ENCODE measurements at places on chromosomes 12 and 14.

- DNase-seq, result no peak
Measured at GRCh38 chr12:105214148-105214547, 21.8 kb downstream of the APPL2 start.

GRCh38 chr12:27824126-27824842, 44.2 kb upstream of the MANSC4 start:
- no peak for DNase-seq

DNA sequence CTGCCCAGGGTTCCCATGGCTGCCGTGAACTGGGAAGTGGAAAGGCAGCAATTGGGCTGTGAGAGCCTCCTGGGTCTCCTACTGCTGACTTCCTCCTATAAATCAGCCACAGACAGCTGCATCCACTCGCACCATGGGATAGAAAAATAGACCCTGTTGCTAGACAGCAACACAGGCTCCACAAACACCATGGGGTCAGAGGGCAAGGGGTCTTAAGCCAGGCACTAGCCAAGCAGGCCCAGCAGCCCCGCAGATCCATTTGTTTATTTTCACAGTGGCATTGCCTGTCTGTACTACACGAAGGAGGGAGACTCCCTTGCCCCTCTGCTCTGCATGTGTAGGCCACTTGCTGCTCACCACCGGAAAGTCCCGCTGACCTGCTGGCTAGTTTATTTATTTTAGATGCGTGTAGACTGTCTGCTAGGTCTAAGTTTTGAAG, 139.8 kb downstream of the DACT1 start:
- no peak for DNase-seq

DNA sequence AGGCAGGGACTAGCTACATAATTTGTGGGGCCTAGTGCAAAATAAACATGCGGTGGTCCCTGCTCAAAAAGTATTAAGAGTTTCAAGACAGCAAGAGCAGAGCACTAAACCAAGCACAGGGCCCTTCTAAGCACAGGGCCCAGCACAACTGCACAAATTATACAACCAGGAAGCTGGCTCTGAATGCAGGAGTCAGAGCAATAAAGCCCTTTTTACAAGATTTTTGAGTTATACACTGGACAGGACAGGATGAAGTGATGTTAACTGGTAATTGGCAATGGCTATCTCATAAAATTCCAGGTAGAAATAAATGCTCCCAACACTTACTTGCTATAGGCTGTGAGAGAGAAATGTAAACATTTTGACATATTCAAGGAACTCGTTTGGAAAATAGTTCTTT, 86.2 kb upstream of the GPHB5 start:
- DNase-seq, result no peak

GRCh38 chr12:11836282-11837151, 187.0 kb downstream of the ETV6 start:
- DNase-seq, result no peak

DNA sequence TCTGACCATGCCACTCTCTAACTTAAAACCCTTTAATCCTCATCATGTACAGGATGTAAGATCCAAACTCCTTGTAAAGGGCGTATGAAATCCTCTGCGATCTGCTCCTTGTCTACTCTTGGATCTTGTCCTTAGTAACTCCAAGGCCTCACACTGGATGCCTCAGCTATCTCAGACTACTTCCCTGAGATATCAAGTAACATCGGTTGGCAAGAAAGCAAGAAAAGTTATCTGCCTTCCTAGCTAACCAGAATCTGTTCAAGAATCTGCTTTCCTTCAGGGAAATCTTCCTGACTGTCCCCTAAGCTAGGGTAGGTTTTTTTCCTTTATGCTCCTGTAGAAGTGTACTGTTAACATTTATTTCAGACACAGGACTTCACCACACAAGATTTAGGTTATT, 82.6 kb downstream of the TAOK3 start:
- no peak for DNase-seq

- no peak for DNase-seq
Measured at GRCh38 chr14:78135450-78135891, 34.7 kb upstream of the NRXN3 start.

DNA sequence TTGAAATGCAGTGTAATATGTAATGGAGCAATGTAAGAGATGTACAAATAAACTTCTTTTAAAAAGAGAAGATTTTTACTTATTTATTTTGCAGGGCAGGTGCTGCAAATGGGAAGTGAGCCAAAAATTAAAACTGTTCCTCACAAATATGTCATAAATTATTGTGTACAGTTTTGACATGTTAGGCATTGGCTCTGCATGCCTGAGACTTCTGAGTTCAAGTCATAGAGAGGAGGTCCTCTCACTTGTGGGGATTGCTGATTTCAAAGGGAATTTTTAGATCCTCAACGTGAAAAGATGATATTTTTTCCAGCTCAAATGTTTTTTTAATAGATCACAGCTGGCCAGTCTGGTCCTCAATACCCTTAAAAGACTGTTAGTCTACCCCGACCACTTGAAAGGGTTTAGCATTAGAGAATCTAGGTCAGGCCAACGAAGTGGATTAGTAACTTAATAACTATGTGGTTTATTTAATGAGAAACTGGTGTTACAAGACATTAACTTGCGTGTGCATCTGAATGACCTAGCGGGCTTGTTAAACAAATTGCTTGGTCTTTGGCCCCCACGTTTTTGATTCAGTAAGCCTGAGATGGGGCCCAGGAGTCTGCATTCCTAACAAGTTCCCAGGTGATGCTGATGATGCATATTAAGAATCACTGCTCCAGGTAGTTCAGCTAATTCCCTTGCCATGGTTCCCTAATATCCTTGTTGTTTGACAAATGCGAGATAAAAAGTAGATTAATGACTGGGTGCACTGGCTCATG, 30.9 kb upstream of the WDR89 start:
- DNase-seq, result peak; percentile 62

- no peak for DNase-seq
Measured at GRCh38 chr12:12996209-12996608, 3.9 kb downstream of the HEBP1 start.

DNA sequence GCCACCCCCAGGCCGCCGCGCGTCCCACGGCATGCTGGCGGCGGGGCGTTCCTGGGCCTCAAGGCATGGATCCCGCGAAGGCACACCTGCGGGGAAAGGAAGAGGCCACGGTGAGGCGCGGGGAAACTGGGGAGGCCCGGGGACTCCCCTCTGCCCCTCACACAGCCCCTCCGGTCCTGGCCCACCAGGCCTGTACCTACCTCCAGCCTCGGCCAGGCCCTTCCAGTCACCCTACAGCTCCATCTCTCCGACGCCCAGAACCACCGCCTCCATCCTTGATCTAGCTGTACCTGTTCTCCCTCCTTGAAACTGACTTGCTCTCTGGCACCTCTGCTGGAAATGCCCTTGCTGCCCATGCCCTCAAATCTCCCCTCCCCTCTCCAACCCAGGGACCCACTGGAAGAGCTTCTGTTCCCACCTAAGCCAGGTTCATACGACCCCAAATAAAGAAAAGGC, 1.7 kb downstream of the ANKRD9 start:
- no peak for DNase-seq

GRCh38 chr14:55733599-55733998, 153.6 kb downstream of the KTN1 start:
- no peak for DNase-seq

GRCh38 chr12:69457433-69457832, 12.8 kb upstream of the FRS2 start:
- DNase-seq, result no peak

GRCh38 chr14:100658181-100658886, 68.4 kb upstream of the DLK1 start:
- peak; percentile 11 for DNase-seq

DNA sequence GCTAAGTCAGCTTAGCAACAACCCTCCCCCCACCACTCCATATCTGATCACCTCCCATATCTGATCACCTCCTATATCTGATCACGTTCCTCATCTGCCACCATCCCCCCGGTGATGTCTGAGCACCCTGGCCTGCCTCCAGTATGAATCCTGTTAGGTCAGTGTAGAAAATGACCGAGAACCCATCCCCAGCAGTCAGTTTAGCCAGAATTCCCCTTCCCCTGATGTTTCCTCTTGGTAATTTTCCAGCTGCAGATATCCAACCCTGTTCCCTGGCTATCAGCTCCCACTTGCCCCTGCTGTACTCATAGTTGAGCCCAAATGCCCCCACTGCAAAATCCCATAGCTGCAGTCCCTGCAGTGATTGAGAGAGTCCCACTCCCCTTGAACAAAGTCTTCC, 12.5 kb downstream of the SELPLG start:
- no peak for DNase-seq

GRCh38 chr12:92732716-92733115, 29.9 kb downstream of the PLEKHG7 start:
- DNase-seq, result no peak

DNA sequence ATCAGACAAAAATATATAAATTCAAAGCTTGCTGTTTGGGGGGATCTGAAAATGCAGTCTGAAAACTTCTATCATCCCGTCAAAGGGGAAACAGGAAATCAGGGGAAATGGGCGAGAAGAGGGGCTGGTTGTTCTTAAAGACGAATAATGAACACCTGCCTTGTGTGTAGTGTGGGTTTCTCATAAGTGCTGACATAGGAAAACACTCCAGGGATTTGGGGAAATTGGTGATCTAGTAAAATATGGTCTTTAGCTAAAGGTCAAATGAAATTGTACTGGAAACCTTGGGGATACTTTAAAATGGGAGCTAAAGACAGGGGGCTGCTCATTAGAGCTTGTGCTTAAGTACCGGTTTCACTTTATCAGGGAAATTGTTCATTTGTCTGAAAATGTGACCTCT, 39.6 kb upstream of the PIK3C2G start:
- DNase-seq, result no peak

GRCh38 chr12:98064501-98064900, 450.9 kb upstream of the TMPO start:
- no peak for DNase-seq

GRCh38 chr14:94421316-94421715, 31.3 kb downstream of the SERPINA11 start:
- no peak for DNase-seq

- DNase-seq, result no peak
Measured at GRCh38 chr14:82667006-82667405, 1133.4 kb upstream of the SEL1L start.

GRCh38 chr12:121288986-121289385, 7.5 kb downstream of the CAMKK2 start:
- no peak for DNase-seq

GRCh38 chr12:79439175-79439825, 251.5 kb downstream of the PAWR start:
- no peak for DNase-seq

DNA sequence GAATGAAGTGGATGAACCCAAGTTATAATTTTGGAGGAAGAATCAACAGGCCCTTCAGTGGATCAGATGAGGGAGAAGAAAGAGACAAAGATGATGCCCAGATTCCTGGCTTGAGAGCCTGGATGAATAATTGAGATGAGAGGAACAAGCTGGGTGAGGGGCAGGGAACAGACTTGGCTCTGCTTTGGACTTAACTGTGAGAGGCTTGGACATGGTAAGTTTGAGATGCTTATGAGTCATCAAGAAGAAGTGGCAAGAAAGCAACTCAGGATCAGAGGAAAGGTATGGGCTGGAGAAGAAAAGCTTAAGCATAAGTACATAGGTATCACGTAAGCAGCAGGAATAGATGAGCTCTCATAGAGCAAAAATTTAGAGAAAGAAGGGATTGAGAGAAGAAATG, 55.3 kb downstream of the FIGNL2 start:
- DNase-seq, result no peak

DNA sequence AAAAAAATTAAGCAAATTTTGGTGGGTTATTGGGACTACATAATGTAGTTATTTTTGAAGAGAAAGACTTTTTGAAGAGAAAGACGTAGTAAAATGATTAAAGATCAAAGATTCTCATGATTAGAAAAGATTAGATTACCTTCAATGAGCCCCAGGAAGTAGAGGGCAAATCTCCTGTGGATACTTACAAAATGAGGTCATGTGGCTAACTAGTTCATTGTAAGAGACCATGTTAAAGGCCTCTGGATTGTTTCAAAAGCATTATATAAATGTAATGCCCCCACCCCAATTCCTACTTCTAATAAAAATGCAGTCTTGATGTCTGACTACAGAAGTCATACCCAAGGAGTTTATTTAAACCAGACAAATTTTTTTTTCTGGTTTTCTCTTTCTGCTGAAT, 93.3 kb downstream of the ERGIC2 start:
- no peak for DNase-seq

- DNase-seq, result no peak
Measured at GRCh38 chr14:29847056-29847380, 80.6 kb downstream of the PRKD1 start.

GRCh38 chr12:115295886-115296285, 611.9 kb upstream of the TBX3 start:
- DNase-seq, result no peak

DNA sequence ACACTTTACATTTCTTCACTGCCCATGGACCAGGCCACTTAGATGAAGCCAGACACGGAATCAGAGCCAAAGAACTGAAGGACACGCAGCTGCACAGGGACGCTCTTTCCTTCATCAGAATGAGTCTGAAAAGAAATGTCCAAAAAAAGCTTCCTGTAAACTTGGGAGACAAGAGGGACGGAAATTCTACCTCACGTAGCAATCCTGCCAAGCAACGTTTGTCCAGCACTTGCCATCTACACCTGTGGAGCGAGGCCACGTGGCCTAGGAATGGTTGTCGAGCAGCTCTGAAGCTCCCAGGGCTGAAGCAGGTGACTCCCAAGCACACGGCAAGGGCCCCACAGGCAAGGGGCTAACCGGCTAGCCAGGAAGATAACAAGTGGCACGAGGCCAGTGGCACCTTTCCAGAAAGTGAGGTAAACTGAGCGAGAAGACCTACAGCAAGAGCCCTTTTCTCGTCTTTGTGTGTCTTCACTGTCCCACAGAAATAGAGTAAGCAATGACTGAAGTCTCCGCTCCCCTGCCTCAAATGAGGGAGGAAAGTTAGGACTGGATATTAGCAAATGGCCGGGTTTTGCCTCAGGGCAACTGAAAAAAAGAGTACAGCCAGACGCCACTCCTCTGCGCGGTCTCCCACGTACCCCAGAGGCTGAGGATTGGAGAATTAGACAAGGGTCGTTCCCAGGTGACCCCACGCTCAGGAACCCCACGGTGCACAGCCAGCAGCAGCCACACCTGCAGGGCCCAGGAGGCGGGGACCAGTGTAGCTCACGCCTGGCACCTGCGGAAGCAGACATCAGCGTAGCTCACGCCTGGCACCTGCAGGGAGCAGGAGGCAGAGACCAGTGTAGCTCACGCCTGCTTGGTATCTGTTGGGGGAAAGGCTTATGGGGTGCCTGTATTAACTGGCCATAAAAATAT, 7.7 kb downstream of the ZNF605 start:
- DNase-seq, result no peak

GRCh38 chr12:45774508-45775162, 45.1 kb downstream of the ARID2 start:
- DNase-seq, result no peak
